ENCODE measurements at places on chromosomes 12 and 14. TPM values are rescaled to one million over a fixed set of nuclear protein-coding genes. Genes with fewer than 3 reads are reported as not detected.

The ACOT6 gene
- not detected for total RNA-seq

GRCh38 chr12:29455087-29455486, 42.4 kb downstream of the OVCH1 start:
- DNase-seq, result no peak

DNA sequence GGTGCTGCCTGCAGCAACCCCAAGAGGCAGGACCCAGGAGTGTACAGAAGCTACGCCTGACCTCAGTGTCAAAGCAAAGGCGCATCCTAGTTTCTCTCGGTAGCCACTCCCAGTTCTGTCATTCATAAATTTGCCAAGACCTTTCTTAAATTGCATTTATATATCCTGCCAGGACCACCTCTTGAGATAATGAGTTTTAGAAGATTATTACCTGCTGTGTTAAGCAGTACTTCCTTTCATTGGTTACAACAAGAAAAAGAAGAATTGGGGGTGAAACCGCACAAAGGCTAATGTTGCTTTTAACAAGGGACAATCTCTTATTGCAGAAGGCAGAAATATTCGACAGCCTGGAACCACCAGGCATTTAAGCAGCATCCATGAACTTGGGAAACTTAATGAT, 57.8 kb downstream of the CIT start:
- DNase-seq, result no peak

- no peak for DNase-seq
Observed at GRCh38 chr14:42804141-42804540, 1197.5 kb downstream of the LRFN5 start.

DNA sequence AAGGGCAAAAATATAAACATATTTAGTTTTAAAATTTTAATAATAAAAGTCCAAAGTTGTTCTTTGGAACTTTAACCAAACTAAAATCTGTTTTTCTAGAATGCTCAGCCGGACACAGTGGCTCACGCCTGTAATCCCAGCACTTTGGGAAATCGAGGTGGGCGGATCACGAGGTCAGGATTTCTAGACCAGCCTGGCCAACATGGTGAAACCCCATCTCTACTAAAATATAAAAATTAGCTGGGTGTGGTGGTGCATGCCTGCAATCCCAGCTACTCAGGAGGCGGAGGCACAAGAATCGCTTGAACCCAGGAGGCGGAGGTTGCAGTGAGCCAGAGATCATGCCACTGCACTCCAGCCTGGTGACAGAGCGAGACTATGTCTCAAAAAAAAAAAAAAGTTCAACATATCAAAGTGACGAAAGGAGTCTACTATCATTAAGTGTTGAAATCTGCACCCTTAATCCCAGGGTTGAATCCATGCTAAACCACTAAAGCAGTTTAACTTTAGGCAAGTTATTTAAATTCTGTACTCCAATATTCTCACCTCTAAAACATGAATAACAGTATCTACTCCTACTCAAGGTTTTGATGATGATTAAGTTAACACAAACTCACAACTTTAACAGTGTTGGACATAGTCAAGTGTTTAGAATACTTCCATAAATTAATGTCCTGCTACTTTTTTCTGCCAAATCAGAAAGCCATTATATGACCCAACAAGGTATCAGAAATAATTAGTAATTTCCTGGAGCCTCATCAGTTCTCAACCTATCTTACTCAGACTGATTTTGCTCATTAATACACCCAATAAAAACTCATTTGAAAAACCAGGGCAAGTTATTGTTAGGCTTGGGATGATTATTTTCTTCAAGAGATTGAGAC, 11.0 kb downstream of the HNRNPC start:
- DNase-seq, result no peak

DNA sequence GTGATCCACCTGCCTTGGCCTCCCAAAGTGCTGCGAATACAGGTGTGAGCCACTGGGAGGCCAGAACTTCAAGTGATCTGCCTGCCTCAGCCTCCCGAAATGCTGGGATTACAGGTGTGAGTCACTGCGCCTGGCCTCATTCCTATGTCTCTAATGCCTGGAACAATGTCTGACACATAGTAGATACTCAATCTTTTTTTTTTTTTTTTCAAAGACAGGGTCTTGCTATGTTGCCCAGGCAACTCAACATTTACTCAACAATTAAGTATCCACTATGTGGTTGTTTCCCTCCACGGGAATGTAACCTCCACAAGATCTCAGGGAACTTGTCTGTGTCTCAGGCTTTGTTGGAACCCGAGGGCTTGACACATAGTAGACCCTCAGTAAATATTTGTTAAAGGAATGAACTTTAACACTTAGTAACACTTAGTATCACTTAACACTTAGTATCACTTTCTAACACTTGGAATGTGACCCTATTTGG, 3.0 kb upstream of the TMEM120B start:
- peak; percentile 65 for DNase-seq

DNA sequence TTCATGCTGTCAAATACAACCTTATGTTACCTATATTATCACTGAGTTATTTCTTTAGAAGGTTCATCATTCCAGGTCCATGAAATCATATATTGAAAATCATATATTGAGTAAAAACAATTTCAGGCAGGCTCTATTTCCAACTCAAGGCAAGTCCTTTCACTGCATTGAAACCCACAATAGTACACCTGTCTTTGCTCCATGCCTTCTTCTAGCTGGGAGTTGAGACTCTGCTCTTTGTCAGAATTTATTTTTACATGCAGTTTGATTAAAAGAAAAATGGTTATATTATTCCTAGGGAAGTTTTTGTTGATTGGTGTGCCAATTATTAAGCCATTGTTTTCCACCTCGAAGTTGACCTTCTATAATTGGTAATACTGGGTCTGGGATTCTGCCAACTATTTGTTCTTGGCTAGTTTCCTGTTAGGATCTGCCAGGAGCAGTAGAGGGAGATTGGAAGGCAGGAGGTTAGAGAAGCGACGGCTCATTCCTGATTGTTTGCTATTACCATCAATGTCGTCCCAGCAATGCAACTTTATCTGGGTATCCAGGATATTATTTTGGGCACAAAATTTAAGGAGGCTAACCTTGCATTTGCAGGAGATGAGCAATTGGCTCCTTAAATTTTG, 79.5 kb upstream of the MIS18BP1 start:
- no peak for DNase-seq
